ENCODE measurements at places on chromosomes 1 and 21.

- no peak for DNase-seq
These were observed 122.5 kb downstream of the SMYD2 start for GRCh38 chr1:214403431-214403830.

DNA sequence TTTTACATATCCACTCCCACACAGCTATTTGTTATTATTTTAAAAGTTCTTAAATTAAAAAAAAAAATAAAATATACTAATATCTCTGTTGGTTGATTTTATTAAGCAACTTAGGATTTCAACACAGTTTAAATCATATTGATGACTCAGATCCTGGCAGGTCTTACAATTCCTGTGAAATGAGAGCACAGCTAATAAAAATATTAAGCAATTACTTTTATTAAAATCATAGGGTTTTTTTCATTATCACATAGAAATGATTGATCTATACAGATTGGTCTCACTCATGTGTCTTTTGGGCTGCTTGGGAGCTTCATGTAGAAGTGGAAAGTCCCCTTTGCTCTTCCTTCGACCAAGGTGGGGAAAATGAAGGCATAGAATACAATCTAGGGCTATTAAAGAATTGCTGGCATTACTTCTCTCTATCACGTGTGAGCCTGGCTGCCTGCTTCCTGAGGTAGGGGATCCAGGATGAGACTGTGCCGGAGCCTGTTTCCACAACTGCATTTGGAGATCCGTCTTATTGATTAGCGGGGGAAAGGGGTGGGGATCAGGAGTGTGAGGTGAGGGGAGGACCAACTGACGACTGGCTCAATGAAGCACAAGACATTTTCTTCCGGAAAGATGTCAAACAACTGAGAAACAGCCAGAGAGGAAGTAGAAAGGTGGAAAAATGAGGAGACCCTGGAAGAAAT, 858.0 kb downstream of the USP25 start:
- DNase-seq = no peak

- DNase-seq = no peak
These were observed 13.4 kb upstream of the AGPAT3 start for GRCh38 chr21:43851593-43851992.

DNA sequence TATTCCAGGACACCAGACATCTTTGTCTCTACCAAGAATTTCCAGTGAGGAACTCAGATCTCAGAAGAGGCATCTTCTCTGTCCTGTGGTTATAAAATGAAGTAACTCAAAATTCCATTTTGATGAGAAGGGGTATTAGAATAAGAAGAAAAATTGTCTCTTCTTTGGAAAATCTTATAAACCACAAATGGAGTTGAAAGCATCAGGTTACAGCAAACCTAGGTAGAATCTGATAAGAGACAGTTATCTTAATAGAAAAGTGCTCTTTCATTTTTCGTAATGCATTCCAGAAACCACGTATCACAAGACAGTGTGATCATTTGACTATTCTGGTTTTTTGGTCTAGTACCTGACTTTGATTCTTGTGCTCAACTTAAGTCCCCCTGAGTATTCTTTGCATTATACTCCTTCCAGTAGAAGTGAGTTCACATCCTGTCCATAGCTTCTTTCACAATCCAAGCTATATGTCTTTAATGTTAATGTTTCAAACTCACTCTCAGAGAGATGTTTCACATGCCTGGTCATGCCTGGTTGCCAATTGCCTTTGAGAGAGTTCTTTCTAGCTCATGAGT, 120.9 kb upstream of the PRDX6 start:
- DNase-seq = no peak

GRCh38 chr1:154730986-154731489, 123.1 kb upstream of the ADAR start:
- no peak for DNase-seq

DNA sequence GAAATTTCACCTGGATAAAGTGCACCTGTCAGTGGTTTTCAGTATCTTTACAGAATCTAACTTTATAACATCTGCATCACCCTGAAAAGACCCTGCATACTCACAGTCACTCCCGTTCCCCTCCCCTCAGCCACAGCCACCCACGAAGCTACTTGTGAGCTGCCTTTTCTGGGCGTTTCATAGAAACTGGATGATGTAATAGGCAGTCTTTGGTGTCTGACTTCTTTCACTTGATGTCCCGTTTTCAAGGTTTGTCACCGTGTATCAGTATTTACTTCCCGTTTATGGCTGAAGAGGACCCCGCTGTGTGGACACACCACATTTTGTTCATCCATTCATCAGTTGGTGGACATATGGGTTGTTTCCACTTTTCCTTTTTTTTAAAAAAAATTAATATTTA, 47.8 kb upstream of the LRRC3 start:
- no peak for DNase-seq

GRCh38 chr1:182430263-182431068, 19.5 kb upstream of the RGSL1 start:
- no peak for DNase-seq

DNA sequence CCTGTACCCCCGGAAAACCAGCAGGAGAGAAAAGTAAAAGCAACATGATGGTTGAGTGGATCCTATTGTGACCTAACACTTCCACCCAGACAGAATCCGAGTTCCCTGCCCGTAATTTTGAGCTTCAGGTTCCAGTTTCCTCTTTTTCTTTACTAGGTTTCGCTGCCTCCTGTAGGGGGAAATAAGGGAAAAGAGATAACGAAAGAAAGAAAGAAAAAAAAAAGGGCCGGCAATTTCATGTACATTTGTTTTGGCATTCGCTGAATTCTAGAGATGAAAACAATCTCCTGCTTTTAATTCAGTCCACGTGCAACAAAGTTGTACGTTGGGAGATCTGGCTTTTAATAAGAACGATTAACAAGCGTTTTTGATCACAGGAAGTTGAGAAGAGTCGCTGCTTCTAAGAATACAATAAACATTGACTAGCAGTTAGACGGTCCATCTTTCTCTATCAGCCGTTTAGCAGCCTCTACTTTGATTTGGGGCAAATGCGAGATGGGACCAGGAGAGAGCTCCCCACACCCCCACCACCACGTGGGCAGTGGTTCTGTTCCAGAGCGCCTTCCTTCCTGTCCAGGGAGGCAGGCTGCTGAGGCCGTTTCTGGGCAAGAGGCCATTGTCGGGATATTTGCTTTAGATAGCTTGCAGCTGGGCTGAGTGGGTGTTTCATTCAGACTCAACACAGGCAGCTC, 155.9 kb upstream of the RUNX1 start:
- DNase-seq = no peak

All from NCI-H1048 (cell line).